ENCODE measurements at places on chromosomes 5 and 9.

DNA sequence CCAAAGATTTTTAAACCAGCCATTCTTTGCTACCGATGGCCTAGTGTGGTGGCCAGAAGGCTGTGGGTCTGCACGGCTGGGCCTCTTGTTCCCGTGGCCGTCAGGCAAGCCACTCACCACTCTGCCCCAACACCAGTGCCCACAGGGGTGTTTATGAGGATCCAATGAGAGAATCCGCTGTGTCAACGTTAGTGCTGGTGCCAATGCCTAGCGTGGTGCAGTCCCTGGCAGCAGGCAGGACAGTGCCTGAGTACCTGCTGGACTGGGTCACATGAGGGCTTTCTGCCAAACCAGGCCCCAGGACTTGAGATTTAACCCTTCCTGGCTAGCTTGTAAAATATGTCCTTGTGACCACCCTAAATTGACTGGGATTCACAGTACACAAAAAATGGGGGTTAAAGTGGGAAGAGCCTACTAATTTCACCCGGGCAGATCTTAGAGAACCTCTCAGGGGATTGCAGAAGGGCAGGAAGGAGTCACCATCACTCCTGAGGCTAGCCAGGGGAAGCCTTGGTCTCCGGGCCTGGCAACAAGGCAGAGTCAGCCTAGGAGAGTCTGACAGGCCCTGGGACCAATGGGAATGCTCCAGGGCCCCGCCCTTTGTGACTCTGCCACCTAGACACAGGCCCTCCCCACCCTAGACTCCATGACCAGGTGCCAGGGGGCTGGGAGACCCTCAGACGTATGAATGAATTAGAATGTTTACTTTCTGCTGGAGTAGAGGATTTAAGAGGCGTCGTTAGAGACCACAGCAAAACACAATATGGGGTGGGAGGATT is 63.2 kb upstream of the FSTL4 start:
- DNase-seq, result no peak

GRCh38 chr5:57324181-57324580 is 150.3 kb downstream of the GPBP1 start:
- DNase-seq, result no peak

GRCh38 chr5:56339732-56340131 is 106.6 kb upstream of the ANKRD55 start:
- DNase-seq, result no peak

DNA sequence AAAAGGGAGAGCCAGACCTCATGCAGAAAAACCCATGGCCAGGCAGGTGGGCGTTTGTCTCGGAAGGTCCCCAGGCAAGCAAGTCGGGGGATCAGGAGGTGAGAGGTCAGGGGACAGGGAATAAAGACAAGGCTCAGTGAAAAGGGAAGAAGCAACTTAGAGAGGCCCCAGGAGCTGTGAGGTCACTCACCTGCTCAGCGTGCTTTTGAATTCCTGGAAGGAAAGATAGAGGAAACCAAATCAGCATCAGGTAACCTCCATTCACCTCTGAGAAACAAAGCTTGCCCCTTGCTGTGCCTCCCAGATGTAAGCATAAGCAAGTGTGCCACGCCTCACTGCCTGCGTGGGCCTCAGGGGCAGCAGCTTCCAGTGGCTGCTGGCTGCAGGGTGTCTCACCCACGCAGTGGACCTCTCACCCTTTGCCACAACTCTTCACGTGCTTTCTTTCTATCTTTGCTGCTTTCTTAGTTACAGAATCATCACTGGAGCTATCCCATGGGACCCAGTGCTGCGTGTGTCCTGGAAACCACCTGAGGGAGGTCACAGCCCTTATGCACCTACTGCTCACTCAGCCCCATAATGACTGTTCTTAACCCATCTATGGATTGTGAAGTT is 6.0 kb downstream of the TRIM7 start:
- DNase-seq, result no peak

- DNase-seq, result no peak
Measured at GRCh38 chr9:68704814-68705530, at the start of gene PIP5K1B. Gene PIP5K1B, plus strand, starts transcription at chr9:68705240. Its CDS starts 117,375 bp downstream, at chr9:68822615.

- no peak for DNase-seq
Measured at GRCh38 chr5:41503310-41503709, 7.1 kb downstream of the PLCXD3 start.

GRCh38 chr5:175683921-175684320 is 26.1 kb downstream of the HRH2 start:
- DNase-seq, result no peak

DNA sequence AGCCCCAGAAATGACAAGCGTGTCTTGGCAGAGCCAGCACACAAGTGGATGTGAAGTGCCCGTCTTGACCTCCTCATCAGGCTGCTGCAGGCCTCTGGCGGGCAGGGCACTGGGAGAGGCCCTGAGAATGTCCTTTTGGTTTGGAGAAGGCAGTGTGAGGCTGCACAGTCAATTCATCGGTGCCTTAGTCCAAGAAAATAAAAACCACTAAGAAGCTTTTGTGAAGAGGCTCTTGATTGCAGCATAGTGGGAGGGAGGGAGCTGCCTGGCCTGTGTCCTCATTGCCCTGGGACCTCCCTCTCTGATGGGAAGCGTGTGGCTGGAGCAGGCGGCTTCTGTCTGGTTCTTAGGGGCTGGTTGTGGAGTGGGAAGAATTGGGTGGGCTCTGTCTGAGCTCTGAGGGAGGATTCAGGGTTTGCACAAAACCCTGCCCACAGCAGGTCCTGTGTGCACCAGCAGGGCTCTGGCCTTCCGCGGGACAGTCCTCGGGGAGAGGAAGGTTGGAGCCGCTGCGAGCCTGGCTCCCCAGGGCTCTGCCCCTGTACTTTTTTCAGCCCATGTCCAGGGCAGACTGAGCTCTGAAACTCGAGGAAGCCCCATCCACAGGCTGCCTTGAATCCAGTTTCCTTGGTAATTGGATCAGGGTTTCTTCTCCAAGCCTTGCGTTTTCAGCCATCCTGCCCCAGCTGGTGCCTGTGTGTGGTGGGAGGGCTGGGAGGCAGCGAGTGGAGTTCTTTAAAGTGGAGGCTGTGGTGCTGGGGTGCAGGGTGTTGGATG is 1.1 kb downstream of the HRCT1 start:
- DNase-seq, result no peak

- no peak for DNase-seq
Measured at GRCh38 chr5:60076746-60077145, 183.2 kb upstream of the PDE4D start.

DNA sequence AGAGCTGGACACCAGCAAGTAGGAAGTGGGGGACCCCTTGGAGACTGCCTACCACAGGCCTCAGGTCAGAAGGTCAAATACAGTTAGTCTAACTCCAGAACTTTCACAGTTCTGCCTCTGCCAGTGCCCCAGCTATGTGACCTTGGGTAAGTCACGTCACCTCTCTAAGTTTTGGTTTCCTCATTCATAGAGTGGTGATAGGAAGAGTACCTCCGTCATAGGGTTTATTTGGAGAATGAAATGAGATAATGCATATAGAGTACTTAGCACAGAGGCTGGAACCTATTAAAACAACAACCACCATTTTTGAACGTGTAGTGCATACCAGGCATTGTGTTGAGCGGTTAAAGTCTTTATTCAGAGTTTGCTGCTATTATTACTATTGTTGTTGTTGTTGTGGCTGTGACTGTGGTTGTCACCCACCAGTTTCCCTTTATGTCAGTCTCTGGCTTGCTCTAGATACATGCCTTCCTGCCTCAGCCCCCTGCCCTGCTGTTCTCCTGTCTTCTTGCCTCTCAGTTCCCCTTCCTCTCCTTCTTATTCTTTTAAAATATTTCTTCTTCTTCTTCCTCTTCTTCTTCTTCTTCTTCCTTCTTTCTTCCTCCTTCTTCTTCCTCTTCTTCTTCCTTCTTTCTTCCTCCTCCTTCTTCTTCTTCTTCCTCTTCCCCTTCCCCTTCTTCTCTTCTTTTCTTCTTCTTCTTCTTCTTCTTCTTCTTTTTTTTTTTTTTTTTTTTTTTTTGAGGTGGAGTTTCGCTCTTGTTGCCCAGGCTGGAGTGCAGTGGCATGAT is 67.8 kb downstream of the RALGPS1 start:
- DNase-seq, result no peak

GRCh38 chr9:126400571-126400970 is 73.9 kb downstream of the MVB12B start:
- no peak for DNase-seq

DNA sequence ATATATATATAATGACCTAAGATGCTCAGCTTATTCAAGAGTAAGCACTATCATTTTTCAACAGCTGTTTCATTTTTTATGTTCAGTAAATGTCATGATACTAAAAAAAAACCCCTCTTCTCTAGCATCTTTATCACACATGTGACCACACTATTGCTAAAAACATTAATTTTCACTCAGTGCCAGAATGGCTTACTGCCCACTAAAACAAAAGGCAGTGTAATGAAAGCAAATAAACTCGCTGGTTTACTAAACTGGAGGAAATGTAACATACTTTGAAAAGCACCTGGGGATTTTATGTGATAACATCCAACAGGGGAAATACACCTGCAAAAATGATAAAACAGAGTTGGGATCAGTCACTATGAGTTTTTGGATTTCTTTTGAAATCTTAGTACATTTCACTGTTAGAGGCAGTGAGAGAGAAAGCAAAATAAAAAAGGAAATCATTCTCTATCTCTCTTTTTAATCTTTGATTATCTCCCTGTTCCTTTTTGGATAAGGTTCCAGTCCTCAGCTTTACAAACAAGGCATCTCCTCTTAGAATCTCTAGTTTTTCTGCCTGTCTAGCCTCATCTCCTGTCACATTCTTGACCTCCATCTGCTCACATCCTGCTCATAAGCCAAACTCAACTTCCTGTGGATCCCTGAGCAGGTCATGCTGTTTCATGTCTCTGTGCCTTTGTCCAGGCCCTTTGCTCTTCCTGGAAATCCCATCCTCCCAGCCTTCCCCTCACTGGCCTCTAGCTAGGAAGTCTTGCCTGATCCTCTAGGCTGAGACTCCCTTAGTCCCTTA is 338.0 kb downstream of the MAN2A1 start:
- DNase-seq, result no peak

- no peak for DNase-seq
Measured at GRCh38 chr9:134272302-134273023, 53.8 kb upstream of the RXRA start.

- no peak for DNase-seq
Measured at GRCh38 chr5:33588654-33589372, 148.0 kb downstream of the TARS1 start.

DNA sequence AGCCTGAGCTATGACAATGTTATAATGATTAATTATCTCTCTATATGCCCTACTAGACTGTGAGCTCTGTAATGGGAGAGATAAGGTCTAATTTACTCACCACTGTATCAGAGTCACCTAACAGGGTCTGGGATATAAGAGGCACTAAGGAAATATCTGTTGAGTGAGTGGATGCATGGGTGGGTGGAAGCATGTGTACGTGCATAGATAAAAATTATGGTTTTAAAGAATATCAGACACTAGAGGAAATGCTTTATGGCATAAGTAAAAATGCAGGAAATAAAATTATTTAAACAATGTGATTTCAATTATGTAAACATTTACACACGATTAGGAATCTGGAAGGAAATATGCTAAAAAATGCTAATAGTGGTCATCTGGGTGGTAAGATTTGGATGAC is 137.8 kb downstream of the SPOCK1 start:
- no peak for DNase-seq

DNA sequence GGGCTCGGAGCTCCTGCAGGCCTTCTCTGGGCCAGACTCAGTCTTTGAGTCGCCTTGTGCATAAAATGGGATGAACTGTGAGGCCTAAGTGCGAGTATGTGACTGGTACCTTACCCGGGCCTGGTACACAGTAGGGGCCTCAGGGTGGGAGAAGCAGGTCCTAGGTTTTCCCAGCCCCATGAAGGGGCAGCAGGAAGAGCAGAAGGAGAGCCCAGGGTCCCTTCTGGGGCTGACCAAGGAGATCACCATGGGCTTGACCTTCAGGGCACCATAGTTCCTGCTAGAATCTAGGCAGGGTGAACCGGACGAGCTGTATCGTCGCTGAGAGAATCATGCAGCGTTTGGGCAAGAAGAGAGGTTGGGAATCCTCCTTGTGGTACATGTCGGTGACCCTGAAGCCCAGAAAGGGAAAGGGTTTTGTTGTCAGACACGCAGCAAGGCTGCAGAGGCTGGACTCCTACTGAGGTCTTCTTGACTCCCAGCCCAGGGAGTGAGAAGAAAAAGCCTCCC is 373 bp upstream of the PHYKPL start:
- DNase-seq, result no peak

GRCh38 chr5:133499895-133500294 is 112.4 kb downstream of the FSTL4 start:
- no peak for DNase-seq

DNA sequence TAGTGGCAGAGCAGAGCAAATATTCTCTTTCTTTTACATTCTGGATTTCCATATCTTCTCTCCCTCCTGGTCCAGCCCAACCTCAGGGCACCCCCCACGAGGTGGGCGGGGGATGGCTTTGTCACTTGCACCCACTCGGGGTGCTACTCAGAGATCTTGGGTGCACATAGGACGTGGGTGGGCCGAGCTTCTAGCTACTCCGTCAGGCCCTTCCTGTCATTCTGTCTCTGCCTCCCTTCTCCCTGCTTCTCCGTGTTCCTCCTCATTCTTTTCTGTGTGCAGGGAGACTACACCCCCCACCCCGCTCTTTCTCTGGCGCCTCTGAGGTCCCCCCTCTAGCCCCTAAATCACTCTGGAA is 19.5 kb downstream of the PCDHGC5 start:
- no peak for DNase-seq

GRCh38 chr5:52824827-52825226 is 37.1 kb downstream of the ITGA1 start:
- no peak for DNase-seq

DNA sequence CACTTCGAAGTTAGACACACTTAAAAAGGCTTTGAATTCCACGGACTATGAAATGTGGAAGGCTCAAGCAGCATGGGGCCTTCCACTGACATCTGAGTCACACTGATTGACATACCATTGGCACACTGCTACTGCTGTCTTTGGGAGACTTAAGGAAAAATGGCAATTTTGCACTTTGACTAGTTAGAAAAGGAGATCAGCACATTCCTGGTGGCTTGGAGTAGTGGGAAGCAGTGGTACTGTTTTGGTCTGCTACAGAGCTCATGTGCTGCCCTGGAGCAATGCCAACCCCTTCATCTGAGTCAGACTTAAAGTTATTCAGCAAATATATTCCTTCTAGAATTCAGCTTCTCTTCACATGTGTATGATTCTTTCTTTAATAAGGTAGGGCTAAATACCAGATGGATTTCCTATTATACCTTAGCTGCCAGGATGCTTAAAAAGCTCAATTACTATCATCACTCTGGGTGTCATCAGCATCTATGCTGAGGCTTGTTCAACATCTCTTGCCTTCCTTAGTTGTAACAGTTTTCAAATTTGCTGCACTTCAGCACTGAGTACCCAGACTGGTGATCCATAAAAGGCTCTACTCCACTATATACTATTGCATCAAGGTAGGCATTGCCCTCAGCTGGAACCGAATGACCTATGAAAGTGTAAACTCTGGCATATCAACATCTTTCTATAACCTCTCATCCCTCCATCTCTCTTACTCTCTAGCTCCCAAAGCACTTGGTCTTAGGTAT is 42.3 kb upstream of the MOCS2 start:
- no peak for DNase-seq

- no peak for DNase-seq
Measured at GRCh38 chr5:37668524-37669047, 171.3 kb downstream of the GDNF start.

GRCh38 chr9:133075925-133076630 is 14.3 kb downstream of the CEL start:
- no peak for DNase-seq
